ENCODE measurements at places on chromosomes 6 and 20.

GRCh38 chr6:37688078-37688850, 9.4 kb downstream of the MDGA1 start:
- DNase-seq, result peak; percentile 53

DNA sequence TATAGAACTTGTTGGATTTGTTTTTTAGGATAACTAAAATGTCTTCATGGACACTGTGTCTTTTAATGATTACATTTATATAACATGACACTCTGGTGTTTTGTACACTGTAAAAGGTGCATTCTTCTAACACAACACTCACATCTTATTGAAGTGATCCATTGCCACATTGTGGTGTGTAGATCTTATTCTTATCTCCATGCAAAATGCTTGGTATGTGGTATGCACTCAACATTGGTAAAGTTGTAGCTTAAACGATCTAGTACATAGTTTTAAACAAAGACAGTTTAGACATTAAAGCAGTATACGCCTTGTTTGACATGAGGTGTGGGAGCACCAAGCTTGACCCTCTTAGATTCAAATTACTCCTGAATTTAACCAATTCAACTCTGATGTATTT, 84.7 kb downstream of the SASH1 start:
- no peak for DNase-seq

- DNase-seq, result peak; percentile 43
Observed at GRCh38 chr20:22339091-22339881, 245.1 kb downstream of the FOXA2 start.

DNA sequence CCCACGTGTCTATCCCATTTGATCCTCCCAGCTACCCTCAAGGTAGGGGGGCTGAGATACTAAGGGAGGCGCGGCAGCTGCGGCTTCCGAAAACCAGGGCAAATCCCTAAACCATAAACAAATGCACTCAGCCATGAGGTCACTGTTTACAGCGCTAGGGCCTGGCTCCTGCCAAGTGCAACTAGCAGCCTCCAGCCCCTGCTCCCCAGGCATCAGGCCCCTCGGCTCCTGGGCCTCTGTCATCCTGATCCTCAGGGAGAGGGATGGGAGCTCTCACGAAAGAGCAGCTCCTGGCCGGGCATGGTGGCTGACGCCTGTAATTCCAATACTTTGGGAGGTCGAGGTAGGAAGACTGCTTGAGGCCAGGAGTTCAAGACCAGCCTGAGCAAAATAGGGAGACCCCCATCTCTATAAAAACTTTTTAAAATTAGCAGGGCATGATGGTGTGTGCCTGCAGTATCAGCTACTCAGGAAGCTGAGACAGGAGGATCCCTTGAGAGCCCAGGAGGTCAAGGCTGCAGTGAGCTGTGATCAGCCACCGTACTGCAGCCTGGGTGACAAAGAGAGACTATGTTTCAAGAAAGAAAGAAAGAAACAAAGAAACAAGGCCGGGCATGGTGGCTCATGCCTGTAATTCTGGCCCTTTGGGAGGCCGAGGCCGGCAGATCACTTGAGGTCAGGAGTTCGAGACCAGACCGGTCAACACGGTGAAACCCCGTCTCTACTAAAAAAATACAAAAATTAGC, 42.5 kb upstream of the TLDC2 start:
- DNase-seq, result peak; percentile 55

GRCh38 chr20:6008254-6008653, 45.6 kb downstream of the LRRN4 start:
- peak; percentile 52 for DNase-seq

DNA sequence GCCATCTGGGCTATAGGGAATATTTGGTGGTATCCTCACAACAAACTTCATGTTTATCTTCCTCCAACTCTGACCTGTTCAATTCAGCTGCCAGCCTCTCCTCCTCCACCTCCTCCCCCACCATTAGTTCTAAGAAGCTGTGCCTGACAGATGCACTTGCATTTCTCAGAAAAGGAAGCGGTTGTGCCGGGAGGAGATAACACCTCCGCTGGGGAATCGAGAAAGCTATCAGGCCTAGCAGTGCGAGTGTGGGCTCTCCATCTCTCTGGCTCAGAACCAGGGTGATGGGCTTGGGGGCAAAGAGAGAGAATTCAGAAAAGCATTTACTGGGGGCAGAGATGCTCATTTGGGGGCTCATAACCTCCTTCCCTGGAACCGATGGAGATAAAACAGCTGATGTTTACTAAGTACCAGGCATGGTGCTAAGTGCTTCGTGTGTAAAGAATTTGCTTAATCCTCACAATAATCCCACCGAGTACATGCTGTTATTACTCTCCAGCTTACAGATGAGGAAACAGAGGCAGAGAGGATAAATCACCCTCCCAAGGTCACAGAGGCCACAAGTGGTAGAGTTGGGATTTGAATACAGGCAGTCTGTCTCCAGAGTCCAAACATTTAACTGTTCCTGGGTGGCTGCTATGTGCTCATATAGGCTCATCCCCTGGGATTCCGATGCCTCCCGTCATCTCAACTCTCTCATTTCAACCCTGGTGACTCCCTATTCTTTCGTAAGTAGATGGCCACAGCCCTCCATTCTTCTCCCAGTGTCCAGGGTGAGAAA, 38.3 kb downstream of the COX4I2 start:
- DNase-seq, result peak; percentile 46

- no peak for DNase-seq
Observed at GRCh38 chr20:53270792-53271375, 298.7 kb downstream of the TSHZ2 start.

- no peak for DNase-seq
Observed at GRCh38 chr6:144334150-144334708, 49.1 kb downstream of the UTRN start.

GRCh38 chr6:677919-678318, 15.0 kb downstream of the EXOC2 start:
- no peak for DNase-seq
